Muscle of leg (tissue), 16 donors: ENCODE measurements at places on chromosomes 2 and 18.

- no peak for DNase-seq
Measured at GRCh38 chr2:16325976-16326510, 339.6 kb downstream of the CYRIA start.

GRCh38 chr2:167814881-167815718 is 432.3 kb downstream of the STK39 start:
- no peak for DNase-seq

DNA sequence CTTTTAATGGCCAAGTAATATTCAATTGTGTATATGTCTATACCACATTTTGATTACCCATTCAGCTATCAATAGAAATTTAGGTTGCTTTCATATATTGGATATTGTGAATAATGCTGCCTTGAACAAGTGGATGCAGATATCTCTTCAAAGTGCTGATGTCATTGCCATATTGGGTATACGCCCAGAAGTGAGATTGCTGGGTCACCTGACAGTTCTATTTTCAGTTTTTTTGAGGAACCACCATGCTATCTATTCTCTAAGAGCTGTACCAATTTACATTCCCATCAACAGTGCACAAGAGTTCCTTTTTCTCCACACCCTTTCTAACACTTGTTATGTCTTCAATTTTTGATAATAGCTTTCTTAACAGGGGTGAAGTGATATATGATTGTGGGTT is 306.9 kb downstream of the ZNF516 start:
- DNase-seq = no peak

DNA sequence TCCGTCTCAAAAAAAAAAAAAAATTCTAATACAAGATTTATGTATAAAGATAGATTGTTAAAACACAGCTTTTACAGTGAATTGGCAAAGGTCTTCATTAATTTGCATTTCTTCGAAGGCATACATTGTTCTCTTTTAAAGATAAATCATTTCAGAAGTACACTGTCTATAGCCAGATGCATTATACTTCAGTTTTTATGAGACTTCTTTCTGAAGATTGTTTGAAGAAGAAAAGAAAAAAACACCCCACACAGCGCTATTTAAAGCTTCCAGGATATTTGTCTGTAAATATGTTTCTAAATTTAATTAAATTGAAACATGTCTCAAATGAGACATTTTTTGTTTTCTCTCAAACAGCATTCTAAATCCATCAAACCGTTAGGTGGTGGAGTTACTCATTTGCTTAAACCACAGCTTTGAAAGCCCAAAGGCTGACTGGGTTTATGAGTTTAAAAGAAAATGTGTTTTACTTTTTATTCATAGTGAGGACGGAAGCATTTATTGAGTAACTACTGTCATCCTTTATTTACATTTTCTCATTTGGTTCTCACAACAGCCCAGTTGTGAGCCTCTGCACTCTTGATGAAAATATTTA is 42.4 kb upstream of the C1GALT1C1L start:
- no peak for DNase-seq

GRCh38 chr2:39874236-39874635 is 95.2 kb upstream of the THUMPD2 start:
- no peak for DNase-seq
